ENCODE measurements at places on chromosomes 11 and 22.
A peak's percentile ranks its signal among the peaks of the same experiment; 100 is the strongest.

GRCh38 chr22:24437741-24438328 lies 10.4 kb downstream of the ADORA2A start:
- DNase-seq, result no peak

- no peak for DNase-seq
Measured at GRCh38 chr11:15097411-15097810, 17.3 kb upstream of the INSC start.

GRCh38 chr22:39806109-39806508 lies 87.5 kb downstream of the ENTHD1 start:
- no peak for DNase-seq

DNA sequence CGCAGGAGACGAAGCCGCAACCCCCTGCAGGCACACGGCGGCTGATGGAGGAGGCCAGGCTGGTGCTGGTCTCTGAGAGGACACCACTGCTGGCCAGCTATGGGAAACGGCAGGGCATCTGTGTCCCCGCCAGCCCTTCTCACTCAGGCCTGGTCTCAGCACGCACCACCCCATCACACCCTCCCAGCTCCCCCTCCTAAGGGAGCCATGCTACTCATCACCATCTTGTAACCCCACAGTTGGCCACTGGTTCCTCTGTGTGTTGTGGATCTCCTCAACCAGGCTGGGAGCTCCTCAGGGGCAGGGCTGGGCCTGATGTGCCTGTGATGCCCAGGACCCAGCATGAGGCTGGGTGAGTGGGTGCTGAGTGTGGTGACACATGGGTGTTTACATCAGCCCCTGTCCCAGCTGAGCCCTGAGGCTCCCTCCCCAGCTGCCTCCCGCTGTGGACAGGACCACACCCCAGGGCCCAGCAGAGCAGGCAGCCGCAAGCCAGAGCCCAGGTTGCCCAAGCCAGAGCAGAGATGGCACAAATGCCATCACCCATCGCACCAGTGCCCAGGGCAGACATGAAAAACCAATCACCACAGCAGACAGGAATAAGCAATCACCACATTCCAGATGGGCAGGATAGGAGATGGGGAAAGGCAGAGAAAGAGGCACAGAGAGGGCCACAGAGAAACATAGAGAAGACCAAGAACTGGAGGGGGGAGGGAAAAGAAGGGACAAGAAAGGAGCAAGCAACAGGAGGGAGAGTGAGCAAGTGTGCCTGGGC lies 8.2 kb downstream of the ARVCF start:
- no peak for DNase-seq

DNA sequence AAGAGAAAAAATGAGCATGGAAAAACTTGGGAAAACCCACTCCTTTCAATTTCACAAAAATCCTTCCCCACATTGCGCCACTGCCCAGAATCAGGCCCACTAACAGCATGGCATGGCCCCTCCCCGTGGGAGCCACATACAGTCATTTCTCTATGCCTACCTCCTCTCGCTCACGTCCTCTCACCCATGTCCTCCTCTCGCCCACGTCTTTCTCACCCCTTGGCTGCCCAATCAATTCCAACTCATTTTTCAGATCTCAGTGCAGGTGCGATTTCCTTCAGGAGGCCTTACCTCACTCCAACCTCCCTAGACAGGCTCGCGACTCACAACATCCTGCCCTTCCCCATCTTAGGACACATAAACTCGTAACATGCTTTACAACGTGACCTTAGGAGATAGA lies 229.2 kb downstream of the CADM1 start:
- DNase-seq, result no peak

- no peak for DNase-seq
Measured at GRCh38 chr11:27696961-27697360, 3.3 kb downstream of the BDNF start.

- no peak for DNase-seq
Measured at GRCh38 chr11:113705871-113706655, at the start of gene TMPRSS5. TMPRSS5 (minus strand) TSS chr11:113706308; CDS start chr11:113706224, 84 bp downstream.

DNA sequence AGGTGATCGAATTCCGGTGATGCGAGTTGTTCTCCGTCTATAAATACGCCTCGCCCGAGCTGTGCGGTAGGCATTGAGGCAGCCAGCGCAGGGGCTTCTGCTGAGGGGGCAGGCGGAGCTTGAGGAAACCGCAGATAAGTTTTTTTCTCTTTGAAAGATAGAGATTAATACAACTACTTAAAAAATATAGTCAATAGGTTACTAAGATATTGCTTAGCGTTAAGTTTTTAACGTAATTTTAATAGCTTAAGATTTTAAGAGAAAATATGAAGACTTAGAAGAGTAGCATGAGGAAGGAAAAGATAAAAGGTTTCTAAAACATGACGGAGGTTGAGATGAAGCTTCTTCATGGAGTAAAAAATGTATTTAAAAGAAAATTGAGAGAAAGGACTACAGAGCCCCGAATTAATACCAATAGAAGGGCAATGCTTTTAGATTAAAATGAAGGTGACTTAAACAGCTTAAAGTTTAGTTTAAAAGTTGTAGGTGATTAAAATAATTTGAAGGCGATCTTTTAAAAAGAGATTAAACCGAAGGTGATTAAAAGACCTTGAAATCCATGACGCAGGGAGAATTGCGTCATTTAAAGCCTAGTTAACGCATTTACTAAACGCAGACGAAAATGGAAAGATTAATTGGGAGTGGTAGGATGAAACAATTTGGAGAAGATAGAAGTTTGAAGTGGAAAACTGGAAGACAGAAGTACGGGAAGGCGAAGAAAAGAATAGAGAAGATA lies at the start of gene MALAT1:
Gene MALAT1 (plus strand): TSS at position 69 of the 736 bp plus-strand sequence.
- peak; percentile 94 for DNase-seq

DNA sequence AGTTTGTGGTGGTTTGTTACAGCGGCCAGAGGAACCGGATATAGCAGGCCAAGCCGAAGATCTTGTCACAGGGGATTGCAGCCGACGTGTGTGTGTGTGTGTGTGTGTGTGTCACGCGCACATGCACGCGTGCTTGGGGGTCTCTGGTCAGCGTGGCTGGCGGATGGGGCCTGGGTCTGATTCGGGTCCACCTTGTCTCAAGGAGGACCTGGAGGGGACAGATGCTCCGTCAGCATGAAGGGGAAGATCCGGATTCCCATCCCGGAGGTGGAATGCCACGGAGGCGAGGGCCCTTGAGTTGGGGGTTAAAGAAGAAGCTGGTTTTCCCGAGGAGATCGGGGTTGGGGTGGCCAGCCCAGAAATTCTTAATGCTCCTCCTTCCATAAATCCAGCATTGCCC lies 1237.8 kb downstream of the BRD1 start:
- no peak for DNase-seq

GRCh38 chr22:42078469-42079318 lies 806 bp upstream of the SMDT1 start:
- DNase-seq, result no peak

- no peak for DNase-seq
Measured at GRCh38 chr11:17256512-17256911, 20.0 kb upstream of the NUCB2 start.

GRCh38 chr11:124837491-124837856 lies 27.8 kb upstream of the ROBO3 start:
- no peak for DNase-seq

DNA sequence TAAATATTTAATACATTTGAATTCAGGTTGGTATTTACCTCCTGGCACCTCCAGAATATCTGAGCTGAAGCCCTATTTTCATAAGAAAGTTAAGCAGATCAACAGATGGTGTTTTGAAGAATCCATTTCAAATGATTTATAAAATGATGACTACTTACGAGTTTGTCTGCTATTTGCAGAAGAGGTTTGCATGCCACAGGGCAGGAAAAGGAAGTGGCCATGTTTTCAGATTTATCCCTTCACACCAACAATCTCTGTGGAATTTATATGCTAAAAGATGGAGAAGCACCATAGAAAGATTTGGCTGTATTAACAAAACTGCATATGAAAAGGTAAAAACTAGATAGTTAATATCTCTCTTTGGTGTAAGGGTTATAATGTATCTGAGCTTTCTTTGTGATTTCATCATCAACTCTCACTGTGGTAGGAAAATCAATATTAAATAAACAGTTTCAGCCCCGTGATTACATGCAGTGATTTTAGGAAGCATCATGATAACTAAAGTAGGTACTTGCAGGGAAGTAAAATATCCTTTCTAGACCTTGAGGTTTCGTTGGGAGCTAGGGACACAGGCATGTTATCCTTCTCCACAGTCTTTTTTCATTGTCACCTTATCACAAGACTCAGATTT lies 2.6 kb downstream of the BMAL1 start:
- no peak for DNase-seq

DNA sequence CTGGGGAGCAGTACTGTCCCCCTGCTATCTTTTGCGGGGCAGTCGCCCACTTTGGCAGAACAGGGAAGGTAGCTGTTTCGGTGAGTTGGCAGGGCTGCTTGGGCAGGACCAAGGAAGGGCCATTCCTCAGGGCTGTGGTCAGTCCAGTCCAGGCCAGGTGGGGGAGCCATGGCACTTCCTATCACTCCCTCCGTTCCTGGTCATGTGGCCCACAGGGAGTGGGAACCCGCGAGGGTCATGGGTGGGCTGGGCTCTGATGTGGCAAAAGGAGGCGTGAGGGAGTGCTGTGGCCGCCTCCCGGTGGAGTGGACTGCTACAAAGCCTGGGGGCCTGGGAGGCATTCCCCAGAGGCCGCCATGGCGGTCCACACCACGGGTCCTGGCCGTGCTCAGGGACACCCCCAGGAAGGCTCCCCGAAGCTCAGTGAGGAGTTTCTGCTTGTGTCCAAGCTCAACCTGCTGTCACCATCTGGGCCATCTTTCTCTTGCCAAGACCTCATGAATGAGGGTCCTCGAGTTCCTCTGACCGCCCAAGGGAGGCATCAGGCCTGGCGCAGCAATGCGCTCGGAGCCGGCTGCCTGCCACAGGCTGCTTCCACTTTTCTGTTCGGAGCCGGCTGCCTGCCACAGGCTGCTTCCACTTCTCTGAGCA lies 11.9 kb downstream of the CHID1 start:
- no peak for DNase-seq

- no peak for DNase-seq
Measured at GRCh38 chr11:112277941-112278340, 17.3 kb upstream of the PLET1 start.

- DNase-seq, result no peak
Measured at GRCh38 chr22:49683032-49683431, 144.6 kb downstream of the BRD1 start.

- DNase-seq, result no peak
Measured at GRCh38 chr11:101264306-101264705, 134.7 kb upstream of the PGR start.

- no peak for DNase-seq
Measured at GRCh38 chr11:75347781-75348566, 3.5 kb downstream of the ARRB1 start.

GRCh38 chr22:22161924-22162851 lies 82.4 kb upstream of the VPREB1 start:
- no peak for DNase-seq

DNA sequence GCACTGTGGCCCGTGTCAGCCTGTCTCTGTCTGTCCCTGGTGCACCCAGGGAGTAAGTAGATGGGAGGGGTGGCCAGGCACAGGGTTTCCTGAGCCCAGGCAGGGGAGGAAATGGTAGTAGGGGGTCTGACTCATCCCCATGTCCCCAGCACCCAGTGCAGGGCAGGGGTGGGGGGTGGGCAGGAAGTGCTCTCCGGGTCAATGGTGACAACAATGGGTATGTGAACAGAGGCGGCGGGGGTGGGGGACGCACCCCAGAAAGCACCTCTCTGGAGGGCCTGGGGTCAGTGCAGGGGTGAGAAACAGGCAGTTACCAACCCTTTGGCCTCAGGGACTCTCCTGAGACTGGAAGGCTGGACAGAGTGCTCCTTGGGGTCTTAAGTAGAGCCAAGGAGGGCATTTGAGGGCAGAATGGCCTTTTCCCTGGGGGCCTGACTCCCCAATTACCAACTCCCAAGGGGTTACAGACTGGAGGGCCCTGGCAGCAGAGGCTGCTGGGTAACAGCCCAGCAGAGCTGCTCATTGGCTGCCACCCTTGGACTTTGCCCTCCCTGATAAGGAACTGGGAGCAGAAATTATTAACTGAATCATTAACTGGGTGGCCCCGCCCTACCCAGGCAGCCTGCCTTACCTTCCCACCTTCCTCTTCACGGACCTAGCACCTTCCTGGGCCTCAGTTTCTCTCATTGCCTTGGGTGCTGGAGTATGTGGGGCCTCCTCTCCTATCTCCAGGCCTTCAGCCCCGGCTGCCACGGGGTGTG lies 4.2 kb downstream of the MYRF start:
- no peak for DNase-seq

- DNase-seq, result no peak
Measured at GRCh38 chr11:128862908-128863660, 4.0 kb downstream of the KCNJ1 start.

GRCh38 chr11:121552154-121552553 lies 99.4 kb upstream of the SORL1-AS1 start:
- no peak for DNase-seq

- no peak for DNase-seq
Measured at GRCh38 chr22:36902143-36902926, 11.1 kb upstream of the CSF2RB start.

- no peak for DNase-seq
Measured at GRCh38 chr22:48918585-48919186, 909.0 kb downstream of the BRD1 start.

GRCh38 chr11:105923807-105924206 lies 98.2 kb downstream of the MSANTD4 start:
- no peak for DNase-seq

DNA sequence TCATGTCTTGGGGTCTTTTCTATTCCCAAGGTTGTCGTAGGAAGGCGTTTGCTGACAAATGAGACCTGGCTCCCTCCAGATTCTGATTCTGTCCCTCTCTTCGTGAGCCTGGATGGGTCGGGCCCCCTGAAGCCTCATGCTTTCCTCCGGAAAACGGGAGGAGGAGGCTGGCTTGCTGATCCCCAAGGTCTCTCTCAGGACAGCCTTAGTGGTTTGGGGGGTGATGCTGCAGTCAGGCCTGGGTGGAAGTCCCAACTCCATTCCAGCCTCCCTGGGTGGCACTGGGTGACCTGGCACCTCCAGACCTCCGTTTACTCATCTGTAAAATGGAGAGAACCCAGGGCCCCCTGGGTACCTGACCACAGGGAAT lies 23.4 kb upstream of the SMIM38 start:
- DNase-seq, result no peak

DNA sequence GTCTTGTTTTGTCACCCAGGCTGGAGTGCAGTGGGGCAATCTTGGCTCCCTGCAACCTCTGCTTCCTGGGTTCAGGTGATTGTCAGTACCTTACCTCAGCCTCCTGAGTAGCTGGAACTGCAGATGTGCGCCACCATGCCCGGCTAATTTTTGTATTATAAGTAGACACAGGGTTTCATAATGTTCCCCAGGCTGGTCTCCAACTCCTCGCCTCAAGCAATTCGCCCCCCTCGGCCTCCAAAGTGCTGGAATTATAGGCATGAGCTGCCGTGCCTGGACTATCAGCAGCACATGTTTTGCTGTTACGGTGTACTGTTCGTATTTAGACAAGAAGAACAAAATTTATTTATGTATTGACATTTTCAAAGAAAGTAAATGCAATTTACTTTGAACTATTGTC lies 34.8 kb downstream of the RAB39A start:
- DNase-seq, result no peak

GRCh38 chr11:33505093-33505492 lies 195.5 kb downstream of the C11orf91 start:
- no peak for DNase-seq

Measured in stimulated activated CD4-positive, alpha-beta T cell treated with anti-CD3 and anti-CD28 coated beads, Interleukin-1b, Interleukin-23, amount 100 ng/mL, for 1 hour (primary cell).